Omental fat pad (tissue), 4 donors: ENCODE measurements at places on chromosomes 4 and X. TPM values are rescaled to one million over a fixed set of nuclear protein-coding genes. Genes with fewer than 3 reads are reported as not detected.

- no peak for DNase-seq
Observed at GRCh38 chr4:163762741-163763140, 268.3 kb downstream of the TMA16 start.

- DNase-seq = no peak
Observed at GRCh38 chr4:89425023-89425422, 117.4 kb upstream of the GPRIN3 start.

DNA sequence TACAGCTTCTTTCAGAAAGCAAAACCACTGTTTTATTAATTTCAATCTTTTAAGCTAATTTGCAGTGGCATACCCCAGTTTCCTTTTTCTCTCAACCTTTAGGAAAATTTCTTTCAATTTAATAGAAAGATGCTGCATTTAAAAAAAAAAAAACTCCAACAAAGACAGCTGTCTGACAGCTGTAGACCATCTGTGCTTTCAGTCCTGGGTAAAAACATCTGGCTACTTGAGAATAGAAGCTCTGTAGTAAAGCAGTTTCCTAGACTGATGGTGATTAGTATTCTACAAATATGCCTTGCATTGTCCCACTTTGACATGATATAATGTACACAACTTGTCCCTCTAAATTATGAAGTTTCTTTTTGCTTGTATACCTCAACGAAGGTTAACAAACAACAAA lies 197.8 kb downstream of the EDA start:
- no peak for DNase-seq

GRCh38 chr4:169566021-169566818 lies 46.2 kb downstream of the NEK1 start:
- no peak for DNase-seq

DNA sequence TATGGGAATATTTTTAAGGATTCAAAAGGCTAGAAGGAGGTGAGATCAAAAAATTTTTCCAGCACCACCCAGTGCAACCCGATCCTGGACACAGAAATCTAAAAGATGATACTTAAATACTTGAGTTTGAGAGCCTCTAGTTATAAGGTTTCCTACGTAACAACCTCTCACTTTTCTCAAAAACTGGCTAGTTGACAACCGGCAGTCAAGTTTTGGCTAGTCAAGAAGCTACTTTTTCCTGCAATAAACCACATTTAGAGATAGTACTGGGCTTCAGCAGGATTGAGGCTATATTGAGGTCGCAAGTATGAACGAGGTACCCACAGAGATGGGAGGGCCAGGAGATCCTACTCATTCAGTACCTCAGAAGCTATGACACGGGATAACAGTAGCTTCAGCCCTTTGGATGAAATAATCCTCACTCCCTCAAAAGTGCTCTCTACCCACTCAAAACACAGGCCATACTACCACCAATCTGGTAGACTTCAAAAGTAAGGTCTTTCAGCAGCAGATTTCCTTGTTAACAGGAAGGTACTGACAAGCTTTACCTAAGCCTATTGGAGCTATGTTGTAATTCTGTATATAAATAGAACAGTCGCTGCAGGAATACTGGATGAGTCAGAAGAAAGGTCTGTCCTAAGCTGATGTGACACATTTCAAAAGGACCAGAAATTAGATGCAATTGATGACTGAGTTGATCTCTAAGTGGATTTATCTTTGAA lies 1.5 kb upstream of the TSPAN5 start:
- no peak for DNase-seq

GRCh38 chr4:8365353-8365752 lies 75.2 kb downstream of the ACOX3 start:
- DNase-seq = no peak

DNA sequence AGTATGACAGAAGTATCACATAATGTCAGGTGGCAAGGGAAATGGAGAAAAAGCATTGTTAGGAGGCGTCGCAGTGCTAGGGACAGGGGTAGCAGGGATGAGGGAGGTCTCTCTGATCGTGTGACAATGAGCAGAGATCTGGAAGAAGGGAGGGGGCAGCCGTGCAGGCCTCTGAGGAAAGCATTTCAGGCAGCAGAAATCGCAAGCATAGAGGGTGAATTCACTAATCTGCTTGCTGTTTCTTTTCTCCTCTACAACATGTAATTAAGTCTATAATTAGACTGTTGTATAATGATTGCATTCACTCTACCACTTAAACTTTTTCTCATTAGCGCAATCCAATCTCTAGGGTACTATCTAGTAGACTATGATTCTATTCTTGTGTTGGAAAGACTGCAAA lies 9.1 kb downstream of the CYP4V2 start:
- DNase-seq = no peak

- no peak for DNase-seq
Observed at GRCh38 chrX:776061-776460, 145.5 kb downstream of the SHOX start.

- no peak for DNase-seq
Observed at GRCh38 chr4:39716356-39716755, 18.4 kb downstream of the UBE2K start.

GRCh38 chr4:112007391-112007790 lies 137.9 kb upstream of the FAM241A start:
- DNase-seq = no peak

DNA sequence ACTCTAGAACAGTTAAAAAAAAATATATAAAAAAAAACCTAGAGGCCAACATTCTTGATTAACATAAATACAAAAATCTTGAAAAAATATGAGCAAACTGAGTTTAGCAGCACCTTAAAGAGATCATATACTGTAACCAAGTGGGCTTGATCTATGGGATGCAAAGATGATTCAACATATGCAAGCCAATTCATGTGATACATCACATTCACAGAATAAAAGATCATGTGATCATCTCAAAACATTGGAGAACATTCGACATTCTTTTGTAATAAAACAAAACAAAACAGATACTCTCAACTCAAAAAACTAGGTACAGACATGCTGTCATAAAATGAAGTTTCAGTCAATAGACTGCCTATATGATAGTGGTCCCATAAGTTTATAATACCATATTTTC lies 165.4 kb upstream of the NDST4 start:
- no peak for DNase-seq

DNA sequence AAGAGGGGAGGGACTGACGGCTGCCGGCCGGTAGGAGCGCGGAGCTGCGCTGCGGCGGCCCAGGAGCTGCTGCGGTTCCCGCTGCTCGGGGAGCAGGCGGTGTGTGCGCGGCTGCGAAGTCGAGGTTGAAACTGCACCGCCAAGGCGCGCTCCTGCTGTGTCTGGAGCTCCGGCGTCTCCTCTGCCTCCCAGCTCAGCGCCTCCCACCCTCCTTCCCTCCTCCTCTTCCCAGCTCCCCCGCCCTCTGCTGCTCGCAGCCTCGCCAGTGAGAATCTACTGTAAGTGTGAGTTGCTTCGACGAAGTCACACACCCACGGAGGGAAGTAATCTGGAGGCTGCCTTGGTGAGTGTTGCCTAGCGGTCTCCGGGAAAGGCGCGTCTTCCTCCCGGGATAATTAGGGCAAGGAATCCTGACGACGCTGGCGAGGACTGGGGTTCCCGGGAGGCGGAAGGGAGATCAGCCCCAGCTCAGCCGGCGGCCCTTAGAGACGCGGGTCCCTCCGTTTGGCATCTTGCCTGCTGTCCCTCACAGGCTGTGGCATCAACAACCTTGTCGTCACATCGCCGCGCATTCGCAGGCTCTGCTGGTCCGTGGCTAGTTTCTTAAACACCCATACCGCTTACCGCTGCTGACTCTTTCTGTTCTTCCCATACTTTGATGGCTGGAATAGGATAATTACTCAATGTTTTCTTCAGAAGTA lies at the start of gene EPHA5:
Gene EPHA5, minus strand, starts transcription at position 159 of the 701 bp plus-strand sequence. CDS start 747 bp downstream, outside the sequence.
- no peak for DNase-seq

DNA sequence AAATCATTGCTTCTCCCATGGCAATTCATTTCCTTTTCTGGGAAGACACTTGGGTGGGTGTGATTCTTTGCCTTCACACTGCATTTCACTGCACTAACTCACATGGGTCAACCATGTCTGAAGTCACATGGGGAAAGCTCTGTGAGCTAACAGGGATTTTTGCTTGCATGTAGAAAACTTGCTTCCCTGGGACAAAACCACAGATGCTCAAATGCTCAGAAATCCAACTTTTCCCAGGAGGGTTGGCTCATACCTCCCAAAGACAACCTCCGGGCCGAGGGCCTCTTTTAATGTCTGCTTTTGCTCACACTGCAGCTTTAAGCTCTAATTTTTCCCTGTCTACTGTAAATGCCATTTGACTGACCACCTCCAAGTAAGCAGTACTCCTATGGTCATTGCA lies 1695.2 kb downstream of the STIM2 start:
- no peak for DNase-seq

GRCh38 chr4:43163101-43163792 lies 270.7 kb downstream of the GRXCR1 start:
- no peak for DNase-seq

DNA sequence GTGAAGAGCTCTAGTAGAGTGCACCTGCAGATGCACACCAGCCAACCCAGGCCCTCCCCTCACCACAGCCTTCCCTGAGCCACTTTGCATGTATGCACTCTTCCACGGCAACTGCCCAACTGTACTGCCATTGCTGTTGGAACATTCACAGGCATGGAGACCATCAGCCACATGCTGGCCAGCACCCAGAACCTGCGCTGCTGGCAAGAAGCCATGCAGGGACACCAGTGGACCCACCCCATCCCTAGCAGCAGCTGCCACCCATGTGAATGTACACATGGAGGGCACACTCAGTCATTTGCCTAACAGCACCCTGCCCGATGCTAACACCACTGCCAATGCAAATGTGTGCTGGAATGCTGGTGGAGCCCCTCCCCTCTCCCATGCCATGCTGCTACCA lies 35.6 kb downstream of the FAM47B start:
- no peak for DNase-seq

GRCh38 chr4:154478128-154478527 lies 13.5 kb downstream of the DCHS2 start:
- no peak for DNase-seq

The TKTL2 gene
- not detected for total RNA-seq

The DCLK2 gene
- 8.0 TPM for total RNA-seq

The SMIM10 gene
- total RNA-seq = 3.5 TPM

The RFC1 gene
- 33.2 TPM for total RNA-seq

The CNGA2 gene
- not detected for total RNA-seq

The XG gene
- total RNA-seq = 3.5 TPM
